ENCODE measurements at places on chromosomes 1 and 21. TPM values are rescaled to one million over a fixed set of nuclear protein-coding genes. Genes with fewer than 3 reads are reported as not detected.

LIN28A gene
- not detected for total RNA-seq

KISS1 gene
- not detected for total RNA-seq

RXFP4 gene
- not detected for total RNA-seq

PLA2G5 gene
- total RNA-seq = not detected

LRRC3 gene
- 1.4 TPM for total RNA-seq

LCE3D gene
- total RNA-seq = not detected

OR2T29 gene
- total RNA-seq = not detected

RCAN1 gene
- total RNA-seq = 37.2 TPM

PDC gene
- not detected for total RNA-seq

PPIAL4G gene
- total RNA-seq = not detected

PCAT6 gene
- total RNA-seq = not detected

CSF3R gene
- total RNA-seq = not detected

ALX3 gene
- total RNA-seq = 11.3 TPM

ALDH4A1 gene
- 5.3 TPM for total RNA-seq

HES2 gene
- 0.59 TPM for total RNA-seq

KCNA3 gene
- total RNA-seq = not detected

AADACL3 gene
- not detected for total RNA-seq

SLC44A5 gene
- not detected for total RNA-seq

USF1 gene
- 102 TPM for total RNA-seq

CELA2A gene
- total RNA-seq = not detected

CHRM3 gene
- total RNA-seq = 0.03 TPM

NECTIN4 gene
- not detected for total RNA-seq

CD34 gene
- total RNA-seq = not detected

OPRD1 gene
- under 0.01 TPM for total RNA-seq

SLAMF9 gene
- total RNA-seq = not detected

NCMAP gene
- total RNA-seq = not detected

LCE3A gene
- total RNA-seq = not detected

OR2T35 gene
- not detected for total RNA-seq

FCRL5 gene
- total RNA-seq = not detected

FAM110D gene
- total RNA-seq = not detected

DONSON gene
- 32.0 TPM for total RNA-seq
